ENCODE measurements at places on chromosomes 6 and 20. TPM values are rescaled to one million over a fixed set of nuclear protein-coding genes. Genes with fewer than 3 reads are reported as not detected.

LTA gene
- not detected for total RNA-seq

MAP3K4 gene
- 15.0 TPM for total RNA-seq

PLCB1 gene
- 24.4 TPM for total RNA-seq

CYP21A2 gene
- not detected for total RNA-seq

KCNG1 gene
- total RNA-seq = 11.5 TPM

LST1 gene
- total RNA-seq = 0.87 TPM

MAP7 gene
- 0.82 TPM for total RNA-seq

RAET1G gene
- 0.58 TPM for total RNA-seq

IL17F gene
- not detected for total RNA-seq

FRS3 gene
- 3.4 TPM for total RNA-seq

KCNS1 gene
- 0.12 TPM for total RNA-seq

PLN gene
- not detected for total RNA-seq

ELOVL2 gene
- total RNA-seq = not detected

MLN gene
- total RNA-seq = not detected

PLCB4 gene
- 5.9 TPM for total RNA-seq

GNMT gene
- total RNA-seq = not detected

KATNA1 gene
- total RNA-seq = 18.8 TPM

PI16 gene
- total RNA-seq = 0.23 TPM

ADTRP gene
- total RNA-seq = 2.9 TPM

SULF2 gene
- 1,185 TPM for total RNA-seq

RIPPLY2 gene
- total RNA-seq = not detected

MTHFD1L gene
- 31.7 TPM for total RNA-seq

TMEM200A gene
- total RNA-seq = 9.3 TPM
